Stimulated activated CD4-positive, alpha-beta T cell treated with anti-CD3 and anti-CD28 coated beads, Interleukin-1b, Interleukin-23, amount 100 ng/mL, for 1 hour (primary cell): ENCODE measurements at places on chromosomes 3 and 15.

DNA sequence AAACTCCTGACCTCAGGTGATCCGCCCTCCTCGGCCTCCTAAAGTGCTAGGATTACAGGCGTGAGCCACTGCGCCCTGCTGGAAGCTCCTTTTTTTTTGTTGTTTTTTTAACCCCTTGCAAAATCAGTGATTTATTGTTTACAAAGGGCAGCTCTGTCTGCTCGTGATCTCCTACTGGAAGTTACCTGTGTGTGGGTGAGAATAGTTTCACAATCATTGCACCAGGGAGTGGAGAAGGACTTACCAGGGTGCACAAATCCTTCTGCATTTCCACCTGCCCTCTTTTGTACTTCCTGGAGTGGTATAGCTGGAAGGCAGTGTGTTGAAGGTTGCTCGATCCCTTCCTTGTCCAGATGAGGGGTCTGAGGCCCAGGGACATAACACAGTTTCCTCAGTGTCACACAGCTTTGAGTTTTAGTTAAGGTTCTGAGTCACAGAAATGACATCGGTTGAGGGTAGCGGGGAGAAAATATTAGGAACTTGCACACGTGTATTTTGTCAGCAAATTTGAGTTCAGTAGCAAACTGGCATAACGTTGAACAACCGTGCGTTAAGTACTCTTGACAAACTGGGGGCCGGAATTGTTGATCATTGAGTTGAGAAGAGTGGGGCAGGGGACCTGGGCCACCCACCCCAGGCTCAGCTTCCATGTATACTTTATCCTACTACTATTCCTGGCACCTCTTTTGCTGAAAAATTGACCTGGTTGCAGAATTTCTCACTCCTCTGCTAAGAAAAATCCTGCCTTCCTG is 11.3 kb upstream of the TRAK1 start:
- no peak for DNase-seq

DNA sequence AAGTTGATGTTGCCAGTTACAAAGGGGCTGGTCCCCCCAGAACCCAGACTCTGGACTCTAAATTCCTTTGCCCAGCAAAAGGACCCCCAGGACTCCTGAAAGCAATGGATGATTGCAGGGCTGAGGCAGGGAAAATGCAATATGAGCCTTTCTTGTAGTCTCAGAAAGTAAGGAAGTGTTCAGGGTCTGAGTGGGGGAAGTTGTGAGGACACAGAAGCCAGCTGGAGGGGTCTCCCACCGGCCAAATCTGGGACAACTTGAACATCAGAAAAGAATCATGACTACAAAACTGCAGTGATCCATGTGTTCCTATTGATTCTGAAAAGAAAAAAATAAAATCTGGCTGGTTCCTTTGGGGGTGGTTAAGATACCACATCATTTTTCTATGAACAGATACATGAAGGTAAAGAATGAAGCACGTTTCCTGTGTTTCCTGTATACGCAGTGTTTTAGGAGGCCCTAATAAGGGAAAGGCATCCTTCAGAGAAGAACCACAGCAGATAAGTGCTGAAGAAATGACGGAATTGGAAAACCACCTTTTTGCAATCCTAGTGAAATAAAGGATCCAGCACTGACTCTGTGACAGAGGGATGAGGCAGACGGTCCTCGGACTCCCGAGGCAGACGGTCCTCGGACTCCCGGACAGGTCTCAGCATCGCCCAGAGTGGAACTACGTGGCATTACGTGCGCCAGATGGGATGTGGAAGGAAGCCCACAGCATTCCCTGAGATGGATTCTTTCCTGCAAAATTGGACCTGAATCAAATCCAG is 22.2 kb upstream of the GRIP2 start:
- no peak for DNase-seq

DNA sequence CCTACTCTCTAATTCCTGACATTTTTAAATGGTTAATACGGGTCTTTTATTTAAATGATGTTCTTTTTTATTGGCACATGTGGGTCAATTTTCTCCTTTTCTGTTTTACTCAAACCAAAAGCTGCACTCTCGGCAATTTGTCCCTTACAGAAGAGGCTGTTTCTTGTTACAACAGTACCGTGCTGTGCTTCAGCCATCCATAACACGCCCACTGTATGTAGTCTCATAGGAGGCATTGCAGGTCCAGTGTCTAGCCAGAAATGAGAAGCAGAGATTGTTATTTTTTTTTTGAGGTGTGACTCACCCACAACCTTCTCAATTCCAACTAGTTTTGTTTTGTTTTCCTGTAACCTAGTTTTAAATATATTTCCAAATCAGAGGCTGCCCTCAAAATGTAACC is 164.6 kb downstream of the GMNC start:
- DNase-seq, result no peak

DNA sequence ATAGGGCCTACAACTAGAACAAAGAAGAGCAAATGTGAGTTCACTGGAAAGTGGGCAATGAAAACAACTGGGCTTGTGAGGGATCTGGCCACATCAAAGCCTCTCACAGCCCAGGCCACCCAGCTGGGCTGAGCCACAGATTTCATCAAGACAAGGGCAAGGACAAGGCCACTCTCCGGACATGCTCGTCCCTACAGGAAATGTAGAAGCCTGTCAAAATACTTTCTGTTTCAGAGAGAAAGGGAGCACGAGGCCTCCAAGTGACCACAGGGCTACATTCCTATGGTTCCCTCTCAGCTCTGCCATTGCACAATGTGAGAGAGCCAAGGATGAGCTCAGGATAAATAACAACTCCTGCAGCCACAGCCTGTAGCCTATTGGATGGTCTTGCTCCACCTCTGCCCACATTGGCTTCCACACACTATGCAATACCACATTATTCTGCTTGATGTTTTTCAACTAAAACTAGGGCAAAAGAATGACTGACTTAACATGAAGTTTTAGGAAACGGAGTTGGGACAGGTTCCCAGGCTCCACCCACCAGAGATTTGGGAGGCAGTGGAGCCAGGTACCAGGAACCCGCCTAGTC is 12.1 kb downstream of the TBC1D2B start:
- no peak for DNase-seq

DNA sequence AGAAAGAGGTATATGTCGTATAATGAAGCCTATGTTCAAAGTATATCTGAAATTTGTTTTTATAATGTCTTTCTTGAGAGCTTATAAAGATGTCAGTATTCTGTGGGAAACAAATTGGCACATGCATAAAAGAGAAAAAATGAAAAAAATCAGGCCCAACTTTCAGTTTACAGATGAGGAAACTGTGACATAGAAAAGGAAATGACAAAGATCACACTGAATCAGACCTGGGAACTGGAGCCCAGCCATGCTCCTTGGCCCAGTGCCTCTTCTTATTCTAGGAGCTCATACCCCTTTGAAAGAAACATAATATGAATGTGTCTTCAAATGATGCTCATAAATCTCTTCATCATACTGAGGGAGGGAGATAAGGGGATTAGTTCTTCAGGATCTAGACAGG is 48.4 kb downstream of the TMEM44 start:
- DNase-seq, result no peak

GRCh38 chr3:13092621-13093617 is 19.7 kb upstream of the IQSEC1 start:
- DNase-seq, result no peak

DNA sequence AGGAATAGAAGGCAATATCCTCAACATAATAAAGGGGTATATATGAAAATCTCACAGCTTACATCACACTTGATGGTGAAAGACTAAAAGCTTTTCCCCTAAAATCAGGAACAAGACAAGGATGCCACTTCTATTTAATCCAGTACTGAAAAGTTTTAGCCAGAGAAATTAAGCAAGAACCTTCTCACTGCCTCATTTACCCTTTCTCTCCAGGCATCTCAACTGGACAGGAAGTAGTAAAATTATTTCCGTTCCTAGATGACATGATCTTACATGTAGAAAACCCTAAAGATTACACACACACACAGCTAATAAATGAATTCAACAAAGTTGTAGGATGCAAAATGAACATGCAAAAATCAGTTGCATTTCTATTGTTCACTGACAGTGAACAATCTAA is 11.2 kb downstream of the SCAP start:
- no peak for DNase-seq

DNA sequence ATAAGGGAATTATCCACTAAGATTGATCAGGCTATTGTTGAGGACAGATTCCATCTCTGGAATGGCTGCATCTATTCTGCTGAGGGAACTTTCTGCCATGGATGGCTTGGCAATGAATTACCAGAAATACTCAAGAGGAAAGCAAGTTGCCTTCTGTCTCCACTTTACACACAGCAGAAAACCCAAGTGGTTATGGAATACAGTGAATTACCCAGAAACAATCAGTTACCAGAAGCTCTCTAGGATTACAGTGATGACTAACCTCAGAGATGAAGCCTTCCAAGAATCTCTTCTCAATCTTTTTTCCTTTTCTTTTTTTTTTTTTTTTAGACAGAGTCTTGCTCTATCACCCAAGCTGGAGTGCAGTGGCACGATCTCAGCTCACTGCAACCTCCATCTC is 183.3 kb downstream of the WDR76 start:
- DNase-seq, result no peak

GRCh38 chr3:134459562-134459961 is 26.2 kb downstream of the ANAPC13 start:
- no peak for DNase-seq

DNA sequence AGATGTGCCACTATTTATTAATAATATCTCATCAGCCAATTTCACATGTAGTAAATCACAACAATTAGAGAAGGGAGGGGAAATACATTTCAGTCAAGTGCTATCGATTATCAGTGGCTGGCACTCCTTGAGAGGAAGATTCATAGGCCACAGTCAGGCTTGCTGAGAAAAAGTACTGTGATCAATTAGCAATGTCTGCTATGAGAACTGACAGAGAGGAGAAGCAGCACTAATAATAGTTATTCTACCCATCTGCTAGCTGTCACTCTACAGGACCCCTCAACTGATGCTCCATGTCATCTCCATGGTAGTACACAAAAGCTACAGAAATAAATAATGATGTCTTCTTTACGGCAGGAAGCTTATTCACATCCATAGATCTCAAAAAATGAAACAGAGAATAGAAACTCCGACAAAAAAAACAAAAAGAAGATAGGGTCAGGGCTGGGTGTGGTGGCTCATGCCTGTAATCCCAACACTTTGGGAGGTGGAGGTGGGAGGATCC is 351.3 kb downstream of the FOXP1 start:
- no peak for DNase-seq

DNA sequence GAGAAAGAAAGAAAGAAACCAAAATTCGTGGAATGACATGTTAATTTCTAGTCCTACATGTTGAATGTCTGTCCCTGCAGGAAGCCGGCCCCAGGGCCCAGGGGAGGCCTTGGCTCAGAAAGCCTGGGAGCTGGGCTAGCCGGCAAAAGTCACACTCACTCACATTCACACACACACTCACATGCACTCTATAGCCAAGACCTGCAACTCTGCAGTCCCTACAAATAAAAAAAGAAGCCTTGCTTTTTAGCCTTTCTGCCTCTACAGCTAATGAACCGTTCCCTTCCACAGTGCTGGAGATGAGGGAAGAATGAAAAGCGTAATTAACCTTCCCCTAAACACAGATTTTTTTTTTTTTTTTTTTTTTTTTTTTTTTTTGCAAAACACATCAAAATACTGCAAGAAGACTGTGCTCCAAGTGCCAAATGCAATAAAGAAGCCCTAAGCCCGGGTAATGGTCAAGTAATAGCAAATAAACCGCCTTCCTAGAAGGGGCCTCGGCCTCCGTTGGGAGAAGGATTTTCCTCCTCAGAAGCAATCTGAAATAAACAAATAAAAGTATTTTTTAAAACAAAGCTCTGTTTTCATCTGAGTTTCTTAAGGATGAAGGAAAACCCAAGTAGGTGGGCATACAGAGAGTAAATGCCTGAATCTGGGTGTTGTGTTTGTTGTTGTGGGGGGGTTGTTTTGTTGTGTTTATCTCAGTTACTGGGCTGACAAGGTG is 4.3 kb downstream of the MECOM start:
- no peak for DNase-seq

DNA sequence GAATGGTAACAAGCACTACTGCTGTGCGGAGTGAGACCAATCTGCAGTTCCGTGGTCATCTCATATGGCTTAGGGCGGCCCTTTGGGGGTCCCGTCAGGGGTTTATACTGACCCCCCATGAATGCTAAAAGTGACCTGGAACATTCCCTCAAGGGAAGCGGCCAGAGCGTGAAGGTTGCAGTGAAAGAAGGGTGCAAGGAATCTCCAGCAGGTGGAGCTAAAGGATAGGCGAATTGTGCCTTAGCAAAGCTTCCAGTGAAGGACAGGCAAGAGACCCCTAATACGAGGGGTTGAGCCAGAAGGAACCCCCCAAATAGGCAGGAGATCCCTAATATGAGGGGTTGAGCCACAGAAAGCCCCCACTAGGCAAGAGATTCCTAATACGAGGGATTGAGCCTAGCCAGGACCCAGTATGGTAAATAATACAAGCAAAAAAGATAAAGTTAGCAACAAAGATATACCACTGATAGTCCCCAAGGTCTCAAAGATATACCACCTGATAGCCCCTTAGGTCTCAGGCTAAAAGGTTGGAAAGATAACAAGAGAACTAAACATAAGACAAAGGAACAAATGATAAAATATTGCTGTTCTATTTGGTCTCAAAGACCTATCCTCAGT is 32.8 kb downstream of the ZNF589 start:
- no peak for DNase-seq

DNA sequence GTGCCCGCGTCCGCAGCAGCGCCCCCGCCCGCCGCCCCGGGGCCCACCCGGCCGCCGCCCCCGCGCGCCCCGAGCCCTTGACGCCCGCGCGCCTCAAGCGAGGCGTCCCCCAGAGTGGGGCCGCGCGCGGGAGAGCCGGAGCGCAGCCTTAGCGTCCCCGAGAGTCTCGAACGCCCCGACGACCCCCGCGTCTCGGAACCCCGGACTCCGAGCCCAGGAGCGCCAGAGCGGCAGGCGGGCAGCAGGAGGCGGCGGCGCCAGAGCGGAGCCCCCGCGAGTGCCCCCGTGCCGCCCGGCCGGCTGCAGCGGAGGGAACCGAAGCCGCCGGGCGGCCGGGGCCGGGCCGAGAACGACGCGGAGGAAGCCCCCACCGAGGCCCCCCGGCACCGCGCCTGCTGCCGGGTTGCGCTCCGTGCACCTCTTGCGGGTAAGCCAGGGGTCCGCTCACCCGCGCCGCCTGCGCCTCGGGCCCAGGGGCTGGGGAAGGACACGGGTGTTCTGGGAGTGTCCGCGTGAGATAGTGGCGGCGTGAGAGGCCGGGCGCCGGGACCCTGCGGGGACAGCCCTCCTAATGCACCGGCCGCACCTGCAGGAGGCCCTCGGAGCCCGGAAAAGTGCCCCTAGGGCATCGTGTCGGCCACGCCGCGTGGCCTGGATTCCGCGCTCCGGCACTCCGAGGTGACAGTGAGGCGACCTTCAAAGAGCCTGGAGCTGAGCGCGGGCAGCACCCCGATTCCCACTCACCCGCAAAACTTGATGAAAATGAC is 52.0 kb upstream of the ULK4 start:
- DNase-seq, result no peak
